HT1080 (cell line): ENCODE measurements at places on chromosomes 13 and 19. TPM values are rescaled to one million over a fixed set of nuclear protein-coding genes. Genes with fewer than 3 reads are reported as not detected.

Gene CCNE1
- 10.8 and 14.2 TPM in 2 replicates for total RNA-seq

GRCh38 chr13:29170436-29171082 lies 350.4 kb downstream of the MTUS2 start:
- no peak for DNase-seq

DNA sequence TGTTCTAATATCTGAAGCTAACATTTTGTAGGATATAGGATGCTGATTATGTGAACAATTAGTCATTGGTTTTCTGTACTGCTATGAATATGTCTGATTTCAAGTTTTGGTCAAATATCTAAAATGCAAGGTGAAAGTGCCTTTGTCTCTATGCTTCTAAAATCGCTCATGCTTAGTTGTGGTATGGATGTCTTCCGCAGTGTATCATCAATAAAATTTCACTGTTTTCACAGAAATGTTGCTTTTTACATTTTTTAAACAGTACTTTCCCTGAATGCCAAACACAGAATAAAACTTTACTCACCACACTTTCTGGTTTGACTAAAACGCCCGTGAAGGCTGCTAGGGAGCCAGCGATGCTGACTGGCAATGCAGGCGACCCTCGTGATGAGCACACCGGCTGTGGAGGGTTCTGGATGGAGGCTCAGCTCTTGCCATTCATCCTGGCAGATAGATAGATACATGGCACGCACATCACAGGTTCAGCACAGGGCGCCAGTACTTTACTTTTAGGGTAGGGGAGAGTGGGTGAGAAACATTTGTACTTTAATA lies 40.1 kb downstream of the SLC7A9 start:
- no peak for DNase-seq

- DNase-seq: no peak
Observed at GRCh38 chr19:49692147-49692506, 1.2 kb downstream of the CPT1C start.
